Activated effector memory CD4-positive, alpha-beta T cell treated with anti-CD3 and anti-CD28 coated beads, Interleukin-2, amount 50 U/mL, for 16 hours (primary cell): ENCODE measurements at places on chromosomes 11 and 22.
A peak's percentile ranks its signal among the peaks of the same experiment; 100 is the strongest.

- no peak for DNase-seq
These were observed 25.8 kb upstream of the CLPB start for GRCh38 chr11:72460091-72460647.

DNA sequence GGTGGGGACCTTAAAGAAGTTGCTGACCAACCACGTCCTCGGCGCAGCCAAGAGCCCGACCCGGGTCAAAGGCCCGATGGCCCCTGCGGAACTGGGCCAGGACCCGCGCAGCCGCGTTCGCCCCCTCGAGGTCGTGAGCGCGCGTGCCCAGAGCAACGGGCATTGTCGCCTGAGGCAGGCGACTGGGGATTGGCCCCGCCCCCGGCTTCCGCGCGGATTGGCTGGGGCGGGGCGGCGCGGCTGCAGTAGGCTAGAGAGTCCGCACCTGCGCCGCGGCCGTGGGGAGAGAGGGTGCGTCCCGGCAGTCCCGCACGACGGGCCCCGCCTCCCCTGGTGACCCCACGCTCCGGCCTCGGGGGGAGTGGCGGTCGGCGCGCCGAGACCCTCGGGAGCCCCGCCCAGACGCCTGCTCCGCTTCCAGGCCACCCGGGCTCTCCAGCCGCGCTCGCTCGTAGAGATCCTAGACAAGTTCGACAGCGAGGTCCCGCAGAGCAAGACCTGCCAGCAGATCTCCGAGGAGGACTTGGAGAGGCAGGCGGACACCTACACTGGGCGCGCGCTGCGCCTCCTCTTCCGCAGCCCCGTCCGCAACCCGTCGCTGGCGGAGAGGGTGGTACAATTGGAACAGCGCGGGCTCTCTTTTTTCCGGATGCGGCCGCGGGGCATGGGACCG, 8.3 kb upstream of the PPIL2 start:
- DNase-seq: peak; percentile 93

GRCh38 chr22:49573109-49573765, 254.4 kb downstream of the BRD1 start:
- peak; percentile 48 for DNase-seq

- DNase-seq: no peak
These were observed 17.9 kb downstream of the LINC01488 start for GRCh38 chr11:69499186-69499917.

DNA sequence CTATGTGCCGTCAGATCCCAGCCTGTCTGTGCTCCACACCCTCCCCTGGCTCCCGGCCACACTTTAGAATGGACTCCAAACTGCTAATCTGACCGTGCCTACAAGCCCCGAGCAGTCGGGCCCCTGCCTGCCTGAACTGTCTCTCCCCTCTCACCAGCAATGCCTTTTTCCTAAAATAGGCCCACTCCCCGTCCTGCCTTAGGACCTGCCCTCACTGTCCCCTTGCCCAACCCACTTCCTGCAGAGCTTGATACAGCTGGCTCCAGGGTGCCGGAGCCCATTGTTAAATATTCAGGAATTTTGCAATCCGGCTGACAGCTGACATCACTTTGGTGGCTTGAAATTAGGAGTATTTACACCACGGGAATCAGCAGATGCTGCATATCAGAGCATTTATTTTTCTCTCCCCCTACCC, 21.4 kb downstream of the MN1 start:
- DNase-seq: no peak

GRCh38 chr11:119730789-119731386, 1.9 kb upstream of the NECTIN1 start:
- no peak for DNase-seq

DNA sequence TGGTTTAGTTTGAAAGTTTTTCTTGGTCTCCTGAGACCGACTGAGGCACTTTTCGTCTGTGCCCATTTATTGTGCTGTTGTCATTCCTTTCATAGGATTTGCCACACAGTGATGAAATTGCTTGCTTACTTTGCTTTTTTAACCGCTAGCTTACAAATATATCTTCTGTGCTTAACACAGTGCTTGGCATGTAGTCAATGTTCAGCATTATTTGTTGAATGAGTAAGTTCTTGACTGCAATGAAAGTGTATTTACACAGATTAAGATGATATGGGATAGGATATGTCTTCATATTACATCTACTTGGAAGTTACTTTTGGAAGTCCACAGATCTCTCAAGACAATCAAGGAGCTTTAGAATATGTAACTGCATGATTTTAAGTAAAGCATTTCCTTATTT, 91.2 kb downstream of the GRIA4 start:
- no peak for DNase-seq

GRCh38 chr11:2912498-2912897, 16.7 kb downstream of the PHLDA2 start:
- DNase-seq: no peak

- no peak for DNase-seq
These were observed 45.8 kb downstream of the ZNRF3 start for GRCh38 chr22:28929197-28929596.

GRCh38 chr11:62012451-62012831, 45.0 kb upstream of the FTH1 start:
- no peak for DNase-seq

GRCh38 chr22:49965091-49966040, 4.8 kb downstream of the PIM3 start:
- DNase-seq: peak; percentile 67

- DNase-seq: no peak
These were observed 46.2 kb upstream of the YWHAH start for GRCh38 chr22:31897842-31898805.

DNA sequence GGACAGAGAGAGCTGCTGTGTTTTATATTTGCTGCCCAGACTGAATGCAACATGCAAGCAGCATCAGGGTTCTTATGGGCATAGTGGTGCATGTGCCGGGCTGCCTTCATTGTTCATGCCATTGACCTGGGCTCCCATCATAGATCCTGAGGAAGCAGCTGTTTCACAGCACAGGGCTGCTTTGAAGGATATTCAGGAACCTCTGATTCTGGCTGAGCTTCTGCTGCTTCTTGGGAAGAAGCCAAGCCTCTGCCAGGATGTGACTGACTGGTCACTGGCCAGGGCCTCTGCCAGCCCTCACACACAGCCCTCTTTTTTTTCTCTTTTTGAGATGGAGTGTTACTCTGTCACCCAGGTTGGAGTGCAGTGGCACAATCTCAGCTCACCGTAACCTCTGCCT, 43.3 kb downstream of the CYB5R2 start:
- no peak for DNase-seq

DNA sequence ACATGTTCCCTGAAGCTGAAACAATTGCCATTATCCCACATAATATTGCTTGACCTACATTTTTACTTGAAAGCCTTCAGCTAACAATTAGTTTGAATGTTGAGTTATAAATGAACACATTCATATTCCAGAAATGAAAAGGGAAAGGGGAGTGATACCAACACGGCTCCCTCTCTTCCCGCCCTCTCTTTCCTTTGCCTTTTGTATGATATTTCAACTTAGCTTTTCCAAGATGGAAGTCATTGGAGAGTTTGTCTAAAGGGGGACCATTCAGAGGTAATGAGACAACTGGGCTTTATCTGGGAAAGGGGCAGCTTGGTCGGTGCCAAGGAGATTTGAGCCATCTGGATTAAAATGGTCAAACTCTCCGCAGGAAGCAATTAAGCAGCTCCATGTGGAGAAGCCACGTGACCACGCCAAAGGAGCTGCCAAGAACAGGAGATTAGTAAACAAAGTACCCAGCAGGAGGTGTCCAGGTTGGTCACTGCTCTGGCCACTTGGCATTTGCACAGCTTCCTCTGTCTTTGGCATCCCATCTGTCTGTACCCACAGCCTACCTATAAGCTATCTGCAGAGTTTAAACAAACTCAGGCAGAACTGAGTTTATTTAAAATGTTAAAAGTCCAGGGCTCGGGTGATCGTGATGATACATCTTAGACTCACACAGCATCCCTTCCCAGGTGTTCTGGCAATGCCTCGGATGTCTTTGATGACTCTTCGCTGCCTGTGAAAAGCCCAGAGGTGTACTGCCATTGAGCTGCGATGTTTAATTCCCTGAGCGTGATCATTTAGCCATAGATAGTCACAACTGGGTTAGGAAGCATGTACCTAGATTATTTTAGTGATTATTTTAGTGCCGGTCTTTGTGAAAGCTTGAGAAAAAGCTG, 735.9 kb downstream of the NTM start:
- DNase-seq: no peak

- DNase-seq: no peak
These were observed 15.1 kb downstream of the APOL6 start for GRCh38 chr22:35663371-35663770.

DNA sequence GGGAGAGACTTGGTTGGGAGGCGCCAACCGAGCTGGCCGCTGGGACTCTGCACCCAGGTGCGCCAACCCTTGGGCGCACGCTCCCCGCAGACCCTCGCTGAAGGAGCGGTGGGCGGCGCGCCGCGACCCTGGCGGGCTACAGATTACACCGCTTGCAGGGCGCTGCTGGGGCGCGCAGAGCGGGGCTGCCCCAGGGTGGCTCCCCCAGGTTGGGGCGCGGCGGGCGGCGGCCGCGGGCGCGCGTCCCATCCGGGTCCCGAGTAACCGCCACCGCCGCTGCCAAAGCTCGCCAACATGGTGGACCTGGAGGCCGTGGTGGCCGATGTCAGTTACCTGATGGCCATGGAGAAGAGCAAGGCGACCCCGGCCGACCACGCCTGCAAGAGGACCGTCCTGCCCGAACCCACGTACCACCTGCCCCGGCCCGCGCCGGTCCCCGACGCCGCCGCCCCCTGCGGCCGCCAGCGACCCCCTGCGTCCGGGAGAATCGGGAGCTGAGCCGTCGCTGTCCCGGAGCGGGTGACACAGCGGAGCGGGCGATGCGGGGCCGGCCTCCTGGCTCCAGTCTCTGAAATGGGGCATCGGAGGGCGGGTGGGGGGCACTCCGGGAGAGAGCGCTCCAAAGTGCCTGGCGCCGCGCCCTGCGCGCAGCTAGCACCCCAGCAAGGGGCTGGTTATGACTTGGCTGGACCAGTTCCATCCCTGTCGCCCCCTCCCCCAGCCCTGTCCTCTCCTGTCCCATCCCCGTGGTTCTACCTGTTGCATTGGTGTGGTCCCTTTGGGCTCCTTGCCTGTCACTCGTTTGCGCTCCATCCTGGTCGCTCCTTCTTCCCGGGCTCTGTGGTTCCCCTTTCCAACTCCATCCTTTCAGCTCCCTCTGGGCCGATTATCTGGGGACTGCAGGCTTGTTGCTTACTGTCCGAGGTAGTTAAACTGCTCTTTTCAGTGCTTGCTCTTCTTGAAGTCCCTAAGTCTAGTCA, 143.3 kb upstream of the GRK3 start:
- no peak for DNase-seq

GRCh38 chr11:86983021-86983488, 27.9 kb upstream of the FZD4 start:
- DNase-seq: no peak

DNA sequence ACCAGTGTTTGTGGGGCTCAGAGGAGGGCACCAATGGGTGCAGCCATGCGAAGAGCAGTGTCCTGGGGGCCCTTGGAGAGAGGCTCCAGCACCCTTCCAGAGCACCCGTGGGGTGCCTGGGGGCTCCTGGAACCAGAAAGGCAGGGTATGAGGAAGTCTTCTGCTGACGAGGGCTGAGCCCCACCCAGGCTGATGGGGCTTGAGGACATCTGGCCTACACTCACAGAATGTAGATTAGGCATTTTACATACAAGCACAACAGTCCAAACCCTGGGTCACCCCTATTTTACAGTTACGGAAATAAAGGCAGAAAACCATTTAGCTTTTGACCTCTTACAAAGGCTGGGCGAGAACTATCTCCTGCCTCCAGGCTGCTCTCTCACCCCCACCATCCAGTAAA, 47.6 kb downstream of the ADAMTS8 start:
- no peak for DNase-seq

- peak; percentile 83 for DNase-seq
These were observed 547 bp downstream of the UVRAG start for GRCh38 chr11:75815345-75816168.

GRCh38 chr11:73376803-73377629, 817 bp downstream of the RELT start:
- DNase-seq: peak; percentile 85

DNA sequence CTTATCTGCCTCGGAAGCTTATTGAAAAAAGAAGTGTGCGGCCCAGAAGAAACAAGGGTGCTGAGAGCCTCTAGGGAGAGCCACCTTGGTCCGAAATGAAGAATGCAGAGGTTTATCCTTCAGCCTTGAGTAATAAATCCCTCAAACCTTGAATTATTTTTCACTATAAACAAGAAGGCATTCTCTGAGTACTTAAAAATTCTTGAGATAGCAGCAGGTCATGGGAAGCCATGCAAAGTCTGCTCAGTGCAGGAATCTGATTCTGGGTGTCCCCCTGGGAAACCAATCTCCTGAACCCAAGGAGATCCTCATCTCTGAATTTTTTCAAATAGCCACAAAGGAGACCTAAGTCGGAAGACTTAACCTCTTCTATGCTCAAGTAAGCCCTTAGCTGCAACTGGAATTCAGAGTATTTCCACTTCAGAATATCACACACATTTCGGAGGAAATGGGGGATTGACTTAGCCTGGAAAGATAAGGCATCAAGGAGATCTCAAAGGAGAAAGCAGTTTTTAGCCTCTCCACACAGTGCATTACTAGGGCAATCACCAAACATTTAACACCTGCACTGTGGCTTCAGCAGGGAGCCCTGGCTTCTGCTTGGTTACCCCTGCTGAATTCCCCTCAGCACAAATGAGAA, 365.0 kb downstream of the ETS1 start:
- no peak for DNase-seq

DNA sequence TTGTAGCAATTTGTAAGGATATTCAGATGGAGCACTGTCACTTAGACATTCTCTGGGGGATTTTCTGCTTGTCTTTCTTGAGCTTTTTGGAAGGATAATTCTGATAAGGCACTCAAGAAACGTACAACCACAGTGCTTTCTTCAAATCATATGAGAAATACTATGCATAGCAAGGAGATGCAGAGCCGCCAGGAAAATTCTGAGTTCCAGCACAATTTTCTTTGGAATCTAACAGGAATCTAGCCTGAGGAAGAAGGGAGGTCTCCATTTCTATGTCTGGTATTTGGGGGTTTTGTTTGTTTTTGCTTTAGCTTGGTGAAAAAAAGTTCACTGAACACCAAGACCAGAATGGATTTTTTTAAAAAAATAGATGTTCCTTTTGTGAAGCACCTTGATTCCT, 9.9 kb downstream of the PRSS23 start:
- DNase-seq: no peak

DNA sequence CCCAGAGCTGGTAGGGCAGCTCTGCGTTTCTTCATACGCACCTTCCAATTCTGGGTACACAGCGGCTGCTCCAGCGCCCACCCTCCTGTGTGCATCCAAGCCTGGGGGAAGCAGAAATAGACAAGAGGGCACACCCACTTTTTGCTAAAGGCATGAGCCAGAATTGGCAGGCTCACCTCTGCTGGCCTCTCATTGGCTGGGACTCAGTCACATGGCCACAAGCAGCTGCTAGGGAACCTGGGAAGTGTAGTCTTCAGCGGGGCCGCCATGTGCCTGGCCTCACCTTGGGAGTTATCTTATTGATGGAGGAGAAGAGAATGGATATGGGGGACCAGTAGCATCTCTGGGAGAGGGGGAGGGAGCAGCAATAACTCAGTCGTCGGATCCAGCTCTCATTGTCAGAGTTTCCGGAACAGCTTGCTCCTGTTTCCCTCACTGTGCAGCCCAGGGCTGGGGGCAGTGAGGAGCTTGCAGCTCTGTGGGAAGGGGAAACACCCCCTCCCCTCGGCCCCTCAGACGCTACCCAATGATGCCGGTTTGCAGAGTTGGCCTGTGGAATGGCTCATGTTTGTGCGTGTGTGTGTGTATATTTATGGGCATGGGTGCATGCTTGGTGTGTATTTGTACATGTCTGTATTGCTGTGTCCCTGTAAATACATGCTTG, 11.8 kb upstream of the MIEF1 start:
- peak; percentile 93 for DNase-seq
